Erythroblast (primary cell): ENCODE measurements at places on chromosomes 1 and 21.
A peak's percentile ranks its signal among the peaks of the same experiment; 100 is the strongest.

GRCh38 chr1:204511366-204511765 is 4.8 kb upstream of the MDM4 start:
- DNase-seq: no peak

DNA sequence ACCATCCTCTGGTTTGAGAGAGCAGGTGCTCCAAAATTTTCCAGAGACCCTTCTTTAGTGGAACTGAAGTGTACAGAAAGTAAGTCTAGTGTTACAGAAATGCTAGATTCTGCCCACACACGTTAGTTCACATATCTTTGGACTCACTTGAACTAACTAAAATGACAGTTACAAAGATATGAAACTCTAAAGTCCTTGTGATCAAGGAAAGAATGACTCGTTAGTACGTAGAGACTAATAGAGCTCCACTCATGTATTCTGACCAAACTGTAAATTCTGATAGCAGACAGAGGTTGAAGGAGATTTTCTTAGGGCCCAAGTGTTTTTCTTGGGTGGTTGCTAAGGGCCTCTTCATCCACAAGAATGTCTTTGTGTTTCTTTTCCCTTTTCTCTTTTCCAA is 491.5 kb upstream of the B3GALT2 start:
- DNase-seq: no peak

DNA sequence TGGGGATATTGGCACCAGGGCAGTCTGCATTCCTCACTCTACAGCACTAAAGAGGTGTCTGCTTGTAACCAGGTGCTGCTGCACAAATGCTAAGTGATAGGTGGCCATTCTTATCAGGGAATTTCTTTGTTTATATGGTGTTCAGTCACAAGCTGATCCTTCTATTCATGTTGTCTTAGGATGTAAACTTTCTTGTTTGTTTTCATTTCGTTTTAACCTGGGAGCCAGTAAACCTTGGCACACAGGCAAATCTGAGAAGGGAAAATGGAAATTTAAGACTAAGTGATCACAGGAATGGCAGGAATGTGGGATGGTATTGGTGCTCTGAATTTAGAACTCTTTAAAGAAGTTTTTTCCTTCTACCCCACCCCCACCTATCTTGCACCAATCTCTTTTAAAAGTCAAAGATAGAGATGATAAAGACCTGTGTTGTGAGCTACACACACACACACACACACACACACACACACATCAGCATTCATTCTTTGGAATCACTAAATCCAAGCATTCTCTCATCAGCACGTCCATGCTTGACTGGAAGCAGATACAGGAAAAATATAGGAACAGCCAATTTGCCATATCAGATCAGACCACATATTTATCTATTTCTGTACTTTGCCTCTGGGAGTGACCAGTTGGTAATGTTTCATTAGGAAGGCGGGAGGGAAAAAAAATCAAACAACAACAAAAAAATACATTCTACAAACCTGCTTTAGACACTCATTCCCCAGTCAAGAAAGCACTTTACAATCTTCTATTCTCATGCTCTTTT is 451.4 kb upstream of the ADGRL2 start:
- no peak for DNase-seq

DNA sequence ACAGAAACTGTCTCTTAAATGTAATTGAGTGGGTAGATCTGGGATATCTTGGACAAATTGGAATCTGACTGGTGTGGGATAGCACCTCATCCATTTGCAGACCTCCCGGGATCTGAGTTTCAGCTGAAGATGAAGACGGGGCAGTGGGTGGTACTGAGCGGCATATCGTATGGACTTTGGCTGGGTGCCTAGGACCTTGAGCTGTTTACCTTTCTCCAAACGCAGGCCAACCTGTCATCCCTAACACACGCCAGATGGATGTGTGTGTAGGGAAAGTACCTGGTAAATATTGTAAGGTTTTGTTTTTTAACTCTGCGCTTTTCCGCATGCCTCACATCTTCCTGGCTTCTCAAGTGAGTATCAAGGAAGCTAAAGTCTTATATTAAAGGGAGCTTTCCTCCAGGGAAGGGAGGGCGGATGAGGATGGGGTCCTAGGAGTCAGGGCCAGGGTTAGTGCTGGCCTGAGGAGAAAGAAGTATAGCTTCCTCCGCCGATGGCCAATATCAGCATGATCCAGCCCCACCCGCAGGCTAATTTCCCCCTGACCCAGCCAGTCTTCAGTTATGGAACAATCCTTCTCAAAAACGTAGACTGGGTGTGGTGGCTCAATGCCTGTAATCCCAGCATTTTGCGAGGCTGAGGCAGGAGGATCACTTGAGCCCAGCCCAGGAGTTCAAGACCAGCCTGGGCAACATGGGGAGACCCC is 26.2 kb downstream of the ATP8B2 start:
- DNase-seq: no peak

- no peak for DNase-seq
Observed at GRCh38 chr1:205772607-205773032, 2.7 kb downstream of the RAB29 start.

DNA sequence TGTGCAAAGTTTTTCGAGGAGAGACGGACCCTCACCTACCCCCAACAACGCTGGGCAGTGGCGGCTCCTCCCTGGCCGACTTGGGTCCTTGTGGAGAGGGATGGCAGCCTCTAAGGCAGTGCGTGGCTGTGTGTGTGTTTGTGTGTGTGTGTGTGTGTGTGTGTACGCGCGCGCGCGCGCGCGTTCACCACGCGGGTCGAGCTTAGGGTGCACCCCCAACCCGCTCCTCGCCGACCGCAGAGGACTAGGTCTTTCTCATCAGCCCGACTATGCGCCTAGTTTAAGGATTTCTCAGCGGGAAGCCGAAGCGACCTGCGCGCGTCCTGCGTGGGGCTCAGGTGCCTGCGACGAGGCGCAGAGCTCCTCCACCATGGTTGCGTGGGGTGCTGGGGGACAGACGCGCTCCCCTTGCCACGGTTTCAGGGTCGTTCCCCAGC is 940 bp downstream of the SOX13 start:
- DNase-seq: no peak

DNA sequence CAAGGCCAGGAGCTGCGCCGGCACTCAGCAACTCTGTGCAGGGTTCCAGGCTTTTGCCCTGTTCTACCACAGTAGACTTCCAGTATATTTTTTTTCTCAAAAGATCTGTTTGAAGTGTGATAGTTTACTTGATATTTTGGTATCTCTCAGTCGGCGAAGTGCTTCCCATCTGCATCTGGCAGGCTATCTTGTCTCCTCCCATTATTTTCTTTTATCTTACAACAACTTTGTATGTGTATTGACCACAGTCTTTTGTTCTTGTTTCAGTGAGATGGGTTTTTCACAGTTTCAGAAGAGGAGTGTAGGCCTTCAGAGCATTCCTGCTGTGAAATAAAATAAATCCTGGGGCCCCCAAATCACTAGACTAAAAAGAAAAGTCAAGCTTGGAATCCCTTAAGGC is 292.9 kb downstream of the PTGER3 start:
- DNase-seq: peak; percentile 53

DNA sequence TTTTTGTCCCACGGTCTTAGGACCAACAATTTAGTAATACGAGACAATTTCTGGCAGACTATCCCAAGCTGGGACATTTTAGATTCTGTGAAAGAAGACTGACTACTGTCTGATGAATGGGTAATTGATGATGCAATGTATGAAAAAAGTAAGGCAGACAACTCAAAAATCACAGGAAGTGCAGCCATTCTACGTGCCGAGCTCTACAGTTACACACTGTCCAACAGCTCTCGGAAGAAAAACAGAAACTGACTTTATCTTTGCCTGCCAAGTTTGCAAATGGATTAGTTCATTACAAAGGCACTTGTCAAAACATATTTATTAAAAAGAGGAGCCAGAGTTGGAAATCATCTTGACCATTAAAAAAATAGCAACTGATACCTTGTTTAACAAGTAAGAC is 31.3 kb downstream of the ZBTB8B start:
- no peak for DNase-seq

- DNase-seq: no peak
Observed at GRCh38 chr1:2911421-2912178, 109.7 kb upstream of the ACTRT2 start.

DNA sequence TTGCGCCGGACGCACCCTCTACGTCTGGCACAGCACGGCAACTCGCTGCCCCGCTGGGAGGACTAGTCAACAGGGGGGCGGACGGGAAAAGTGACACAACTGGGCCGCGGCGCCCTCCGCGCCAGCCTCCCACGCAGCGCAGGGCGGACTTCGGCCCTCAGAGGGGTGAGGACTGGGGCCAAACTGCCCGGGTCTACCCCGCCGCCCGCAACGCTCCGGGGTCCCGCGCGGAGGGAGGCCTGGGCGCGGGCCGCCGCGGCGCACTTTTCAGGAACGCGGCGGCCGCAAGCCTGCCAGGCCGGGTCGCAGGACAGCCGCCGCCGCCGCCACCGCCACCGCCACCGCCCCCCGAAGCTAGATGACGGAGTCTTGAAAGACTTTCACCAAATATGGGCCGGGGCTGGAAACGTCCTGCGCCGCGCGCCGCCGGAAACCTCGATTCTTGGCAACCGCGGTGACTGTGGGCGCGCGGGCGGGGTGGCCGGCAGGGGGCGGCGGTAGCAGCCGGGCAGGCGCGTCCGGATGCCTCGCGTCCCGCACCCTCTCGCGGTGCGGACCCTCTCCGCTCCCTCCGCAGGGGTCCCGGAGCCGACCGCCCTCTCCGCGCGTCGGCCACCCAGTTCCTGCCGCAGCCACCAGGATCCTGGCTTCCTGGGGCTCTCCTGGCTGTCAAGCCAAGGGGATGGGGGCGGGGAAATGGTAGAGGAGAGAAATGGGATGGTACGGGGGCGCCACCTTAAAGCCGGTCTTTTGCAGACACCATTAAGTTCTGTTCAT is 3.7 kb upstream of the CCN1 start:
- DNase-seq: peak; percentile 79

GRCh38 chr1:172727956-172728603 is 69.2 kb downstream of the FASLG start:
- DNase-seq: peak; percentile 82

DNA sequence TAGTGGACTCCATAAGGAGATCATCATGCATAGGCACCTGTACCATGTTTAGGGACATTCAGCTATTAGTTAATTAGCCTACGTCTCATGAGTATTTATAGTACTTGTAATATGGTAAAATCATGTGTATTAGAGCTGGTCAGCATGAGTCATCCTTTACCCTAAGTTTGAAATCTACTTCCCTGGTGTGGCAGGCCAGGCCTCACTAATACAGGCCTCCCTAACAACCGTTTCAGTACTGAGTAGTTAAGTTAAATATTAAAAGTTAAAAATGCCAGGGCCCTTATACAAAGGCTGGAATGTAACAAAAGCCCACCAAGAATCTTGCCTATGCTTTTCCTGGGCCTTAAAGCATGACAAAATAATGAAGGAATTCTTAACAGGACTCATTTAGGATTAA is 356.3 kb upstream of the DPYD start:
- no peak for DNase-seq

DNA sequence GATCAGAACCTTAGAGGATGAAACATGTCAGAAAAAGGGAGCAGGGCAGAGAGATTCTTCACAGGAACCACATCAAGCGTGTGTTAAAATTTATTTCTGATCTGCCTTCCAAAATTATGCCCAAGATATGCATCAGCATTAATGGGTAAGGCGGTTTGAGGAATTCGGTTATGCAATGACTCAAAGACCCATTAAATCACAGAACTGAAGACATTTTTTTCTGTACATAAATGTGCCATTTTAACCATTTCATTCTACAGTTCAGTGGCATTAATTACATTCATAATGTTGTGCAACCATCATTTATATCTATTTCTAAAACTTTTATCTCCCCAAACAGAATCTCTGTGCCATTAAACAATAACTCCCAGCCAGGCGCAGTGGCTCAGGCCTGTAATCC is 43.4 kb downstream of the CNST start:
- no peak for DNase-seq

- no peak for DNase-seq
Observed at GRCh38 chr1:243792891-243793290, 57.2 kb downstream of the AKT3 start.

DNA sequence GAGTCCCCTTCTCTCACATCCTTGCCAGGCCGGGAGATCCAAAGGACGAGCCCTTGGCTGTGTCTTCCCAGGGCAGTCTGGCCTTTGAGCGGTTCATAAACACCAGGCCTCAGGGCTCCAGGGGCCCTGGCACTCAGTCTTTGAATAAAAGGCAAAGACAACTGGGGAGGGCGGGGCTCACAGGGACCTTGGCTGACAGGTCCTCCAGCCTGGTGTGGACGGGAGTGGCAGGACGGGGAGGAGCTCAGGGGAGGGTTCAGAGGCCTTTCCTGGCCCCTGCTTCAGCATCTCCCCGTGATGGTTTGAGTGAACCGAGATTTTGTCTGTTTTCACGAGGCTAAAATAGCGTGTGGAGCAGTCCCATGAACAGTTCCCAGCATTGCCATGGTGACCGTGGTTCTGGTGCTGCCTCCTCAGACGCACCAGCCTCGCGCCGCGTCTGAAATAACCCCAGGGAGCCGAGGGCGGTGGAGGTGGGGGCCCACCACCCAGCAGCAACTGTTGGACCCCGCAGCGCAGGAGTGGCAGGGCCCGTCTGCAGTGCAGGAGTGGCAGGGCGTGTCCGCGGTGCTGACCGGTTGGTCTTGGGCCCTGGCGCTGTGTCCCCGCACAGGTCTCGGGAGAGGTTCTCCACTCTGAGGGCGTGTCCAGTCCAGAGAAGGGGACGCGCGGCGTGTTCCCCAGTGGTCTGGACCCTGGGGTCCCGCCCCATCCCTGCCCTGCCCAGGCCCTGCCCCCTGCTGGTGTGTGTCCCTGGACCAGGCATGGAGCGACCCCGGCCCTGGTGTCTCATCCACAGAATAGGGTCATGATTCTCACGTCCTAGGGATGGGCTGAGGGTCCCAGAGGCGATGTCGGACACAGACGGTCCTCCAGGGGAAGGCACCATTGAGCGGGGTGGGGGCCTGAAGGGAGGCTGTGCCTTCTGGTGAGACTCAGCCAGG is 7.1 kb upstream of the PRKCZ start:
- no peak for DNase-seq

GRCh38 chr1:47598357-47598756 is 160.5 kb downstream of the FOXD2 start:
- DNase-seq: no peak

GRCh38 chr1:105865546-105865945 is 1190.9 kb upstream of the PRMT6 start:
- DNase-seq: no peak

GRCh38 chr1:18077657-18078215 is 29.9 kb upstream of the IGSF21 start:
- DNase-seq: no peak
